ENCODE measurements at places on chromosomes 6 and 20.

DNA sequence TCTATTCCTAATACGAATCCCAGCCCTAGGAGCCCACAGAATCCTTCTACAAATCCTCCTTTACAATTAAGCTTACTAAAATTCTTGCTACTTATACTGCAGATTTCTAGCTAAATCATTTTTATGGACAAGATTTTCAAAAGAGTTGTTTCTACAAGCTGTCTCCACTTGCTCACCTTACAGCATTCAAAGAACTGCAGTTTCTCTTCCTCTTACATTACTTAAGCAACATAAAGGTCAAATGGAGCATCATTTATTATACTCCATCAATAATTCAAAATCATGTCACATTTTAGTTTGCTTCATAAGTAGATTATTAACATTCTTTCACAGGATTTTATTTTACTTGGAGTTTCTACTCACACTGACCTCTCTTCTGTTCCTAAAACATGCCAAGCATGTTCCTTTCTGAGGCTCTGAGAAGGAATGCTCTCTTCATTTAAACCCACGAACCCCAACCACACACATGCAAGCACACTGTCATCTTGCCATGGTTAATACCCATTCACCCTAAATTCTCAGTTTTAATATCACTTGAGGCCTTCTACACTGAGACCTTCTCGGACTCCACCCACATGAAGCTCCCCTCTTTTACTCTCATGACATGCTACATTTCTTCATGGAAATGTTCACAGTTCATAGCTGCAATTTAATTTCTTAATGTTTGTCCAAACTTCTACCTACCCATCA is 388.2 kb downstream of the TBC1D32 start:
- DNase-seq: no peak

DNA sequence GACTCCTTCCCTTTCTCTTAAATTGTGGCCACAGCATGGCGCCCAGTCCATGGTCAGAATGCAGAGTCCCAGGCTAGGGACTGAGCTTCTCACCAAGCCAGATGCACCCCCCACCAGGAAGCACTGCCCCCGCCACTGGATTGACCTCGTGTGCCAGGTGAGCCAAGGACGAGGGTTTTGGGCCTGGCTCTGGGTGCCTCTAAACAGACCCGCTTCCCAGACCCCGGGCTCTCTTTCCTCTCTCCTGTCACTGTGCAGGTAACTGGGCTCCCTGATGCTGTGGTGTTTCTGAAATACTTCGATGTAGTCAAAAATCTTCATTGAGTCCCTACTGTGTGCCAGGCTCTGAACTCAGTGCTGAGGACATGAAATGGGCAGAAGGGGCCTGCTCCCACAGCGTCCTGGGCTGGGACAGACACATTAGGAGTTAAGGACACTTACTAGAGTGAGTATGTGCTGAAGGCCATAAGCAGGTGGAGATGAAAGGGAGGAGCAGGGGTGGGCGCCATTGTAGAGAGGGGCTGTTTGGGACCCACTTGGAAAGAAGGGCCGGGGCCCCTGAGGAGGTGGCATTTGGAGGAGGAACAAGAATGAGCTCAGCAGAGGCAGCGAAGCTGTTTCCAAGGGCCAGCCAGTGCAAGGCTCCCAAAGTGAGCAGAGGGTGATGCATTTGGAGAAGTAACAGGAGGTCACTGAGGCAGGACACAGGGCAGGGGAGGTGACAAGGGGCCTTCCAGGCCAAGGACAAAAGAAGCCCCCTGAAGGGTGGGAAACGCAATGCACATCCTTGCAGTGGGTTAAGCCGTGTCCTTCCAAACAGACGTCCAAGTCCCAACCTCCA is 217.1 kb downstream of the ANKRD60 start:
- no peak for DNase-seq

DNA sequence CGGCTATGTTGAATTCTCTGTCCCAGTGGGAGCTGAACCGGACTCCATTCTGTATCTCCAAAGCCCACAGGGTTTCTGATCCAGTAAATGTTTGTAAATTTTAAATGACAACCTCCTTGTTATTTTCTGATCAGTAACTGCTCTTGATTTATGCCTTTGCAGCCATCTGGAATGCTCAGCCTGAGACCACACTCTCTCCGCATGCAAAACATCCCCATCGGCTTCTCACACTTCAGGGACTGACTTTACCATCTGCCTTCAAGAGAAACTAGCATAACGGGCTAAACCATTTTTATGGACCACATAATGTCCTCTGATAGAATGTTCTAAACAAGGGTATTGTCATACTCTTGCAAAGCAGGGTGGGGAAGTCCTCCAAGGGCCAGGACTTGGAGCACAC is 94.5 kb upstream of the FOXQ1 start:
- DNase-seq: no peak

GRCh38 chr20:44089987-44090674 is 96.9 kb downstream of the JPH2 start:
- DNase-seq: peak; percentile 22

DNA sequence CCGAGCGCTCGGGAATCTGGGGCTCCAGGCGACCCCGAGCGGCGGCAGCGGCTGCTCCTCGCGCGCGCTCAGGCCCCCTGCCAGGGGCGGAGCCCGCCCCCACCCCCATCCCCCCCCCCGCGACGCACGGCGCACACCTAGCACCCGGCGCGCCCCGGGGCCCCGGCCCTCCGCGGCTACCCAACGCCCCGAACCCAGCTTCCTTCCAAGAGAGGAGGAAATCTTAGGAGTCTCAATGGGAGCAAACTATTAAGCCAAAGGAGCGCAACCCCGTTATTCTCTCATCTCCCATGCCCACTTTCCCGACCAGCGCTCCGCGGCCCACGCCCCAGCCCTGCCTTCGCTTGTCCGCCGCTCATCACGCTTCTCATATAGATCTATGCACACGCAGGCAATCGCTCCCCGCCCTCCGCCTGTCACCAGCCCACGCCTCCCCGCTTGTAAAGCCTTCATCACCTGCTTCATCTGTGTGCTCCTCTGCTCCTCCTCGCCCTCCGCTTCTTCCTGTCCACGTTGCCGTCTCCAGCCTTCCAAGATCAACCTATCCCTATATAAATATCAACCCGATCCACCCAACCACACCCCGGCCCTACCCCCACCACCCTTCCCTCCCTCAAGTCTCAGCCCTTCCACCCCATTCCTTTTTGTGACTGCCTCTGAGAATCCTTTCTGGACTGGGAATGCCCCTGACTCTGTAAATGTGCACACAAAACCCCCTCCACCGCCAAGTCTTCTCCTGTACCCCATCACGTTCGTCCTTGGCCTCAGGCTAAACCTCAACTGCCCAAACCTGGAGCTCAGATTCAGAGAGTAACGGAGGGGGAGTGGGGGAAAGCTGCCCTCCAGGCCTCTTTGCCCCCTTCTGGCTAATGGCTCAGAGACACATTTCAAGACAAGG is at the start of gene DLK2:
Gene DLK2 (minus strand): TSS at position 18 of the 898 bp plus-strand sequence. CDS start 723 bp downstream, outside the sequence.
- no peak for DNase-seq

DNA sequence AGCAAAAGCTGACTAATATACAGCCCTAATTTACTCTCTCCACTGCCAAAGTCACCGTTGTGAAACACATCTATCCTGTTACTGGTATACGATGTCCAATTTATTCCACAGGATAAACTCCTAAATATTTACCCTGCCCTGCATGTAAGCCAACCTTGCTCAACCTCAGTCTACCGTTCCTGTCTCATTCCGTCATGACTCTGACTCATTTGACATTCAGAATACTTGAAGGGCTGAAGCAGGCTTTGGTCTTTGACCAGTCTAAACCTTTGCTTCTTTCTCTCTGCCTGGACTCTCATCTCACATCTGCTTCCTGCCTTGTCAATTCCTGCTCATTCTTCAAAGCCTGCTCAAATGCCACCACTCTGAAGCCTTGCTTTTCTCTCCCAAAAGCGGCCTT is 157.5 kb downstream of the SCP2D1 start:
- DNase-seq: no peak

DNA sequence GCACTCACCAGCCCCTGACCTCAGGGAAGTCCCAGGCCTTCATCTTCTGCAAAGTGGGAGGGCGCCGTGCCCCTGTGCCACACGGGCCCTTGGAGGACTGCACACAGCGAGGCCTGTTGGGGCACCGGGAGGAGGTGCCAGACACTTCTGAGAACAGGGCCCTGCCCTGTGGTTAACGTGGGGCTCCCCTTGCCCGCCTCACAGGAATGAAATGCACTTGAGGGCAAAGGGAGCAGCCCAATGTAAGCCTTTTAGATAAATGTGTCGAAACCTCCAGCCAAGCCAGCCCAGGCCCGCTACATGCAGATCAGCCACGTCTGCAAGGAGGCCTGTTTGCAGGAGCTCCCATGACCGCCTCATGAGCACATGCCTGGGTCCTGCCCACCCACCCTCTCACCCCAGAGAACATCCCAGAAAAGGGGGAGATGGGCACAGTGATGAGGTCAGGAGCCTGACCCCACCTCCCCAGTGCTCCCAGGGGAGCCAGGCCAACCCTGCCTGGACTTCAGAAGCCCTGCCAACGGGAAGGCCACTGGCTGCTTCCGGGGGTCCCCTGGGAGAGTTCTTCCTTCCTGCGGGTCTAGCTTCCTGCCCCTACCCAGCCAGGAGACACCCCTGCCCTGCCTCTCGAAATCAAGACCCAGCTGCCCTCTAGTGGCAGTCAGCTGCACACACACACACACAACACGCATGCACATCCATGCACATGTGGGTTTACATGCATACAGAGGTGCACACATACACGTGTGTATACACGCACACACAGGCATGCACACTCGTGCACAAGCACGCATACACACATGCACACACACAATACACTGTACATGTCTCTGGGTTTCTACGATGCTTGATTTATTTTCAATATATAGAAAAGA is 178.7 kb downstream of the TAF4 start:
- no peak for DNase-seq

DNA sequence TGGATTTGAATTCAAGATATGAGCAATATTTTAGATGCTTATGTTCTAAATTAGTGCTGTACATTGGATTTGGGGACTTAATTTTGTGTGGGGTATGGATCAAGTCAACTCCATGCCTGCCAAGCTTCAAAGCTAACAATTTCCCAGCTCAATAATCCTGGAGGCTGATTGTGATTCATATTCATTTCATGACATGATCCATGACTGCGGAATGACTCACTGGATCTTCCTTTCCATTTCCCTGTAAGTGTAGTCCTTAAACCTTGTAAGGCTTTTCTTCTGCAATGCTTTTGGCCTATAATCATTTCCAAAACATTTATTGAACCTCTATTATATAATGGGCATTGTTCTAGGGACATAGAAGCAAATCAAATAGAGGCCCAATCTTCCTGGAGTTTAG is 44.7 kb upstream of the CCN2 start:
- peak; percentile 66 for DNase-seq

DNA sequence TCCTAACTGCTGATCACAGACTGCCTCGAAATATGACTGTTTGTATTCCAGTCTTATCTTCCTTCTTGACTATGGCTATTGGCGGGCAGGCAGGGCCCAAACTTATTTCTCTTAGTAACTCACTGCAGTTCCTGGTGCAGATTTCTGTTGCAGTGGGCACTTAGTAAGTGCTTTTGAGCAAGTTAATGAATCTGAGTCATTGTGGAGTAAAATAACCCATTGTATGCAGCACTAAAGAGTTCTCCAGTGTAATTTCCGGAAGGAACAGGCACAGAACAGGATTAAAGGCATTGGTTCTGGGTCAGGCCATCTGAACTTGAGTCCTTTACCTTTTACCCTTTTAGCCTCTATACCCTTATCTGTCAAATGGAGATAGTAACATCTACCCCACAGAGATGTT is 23.6 kb downstream of the SLC35F1 start:
- no peak for DNase-seq

DNA sequence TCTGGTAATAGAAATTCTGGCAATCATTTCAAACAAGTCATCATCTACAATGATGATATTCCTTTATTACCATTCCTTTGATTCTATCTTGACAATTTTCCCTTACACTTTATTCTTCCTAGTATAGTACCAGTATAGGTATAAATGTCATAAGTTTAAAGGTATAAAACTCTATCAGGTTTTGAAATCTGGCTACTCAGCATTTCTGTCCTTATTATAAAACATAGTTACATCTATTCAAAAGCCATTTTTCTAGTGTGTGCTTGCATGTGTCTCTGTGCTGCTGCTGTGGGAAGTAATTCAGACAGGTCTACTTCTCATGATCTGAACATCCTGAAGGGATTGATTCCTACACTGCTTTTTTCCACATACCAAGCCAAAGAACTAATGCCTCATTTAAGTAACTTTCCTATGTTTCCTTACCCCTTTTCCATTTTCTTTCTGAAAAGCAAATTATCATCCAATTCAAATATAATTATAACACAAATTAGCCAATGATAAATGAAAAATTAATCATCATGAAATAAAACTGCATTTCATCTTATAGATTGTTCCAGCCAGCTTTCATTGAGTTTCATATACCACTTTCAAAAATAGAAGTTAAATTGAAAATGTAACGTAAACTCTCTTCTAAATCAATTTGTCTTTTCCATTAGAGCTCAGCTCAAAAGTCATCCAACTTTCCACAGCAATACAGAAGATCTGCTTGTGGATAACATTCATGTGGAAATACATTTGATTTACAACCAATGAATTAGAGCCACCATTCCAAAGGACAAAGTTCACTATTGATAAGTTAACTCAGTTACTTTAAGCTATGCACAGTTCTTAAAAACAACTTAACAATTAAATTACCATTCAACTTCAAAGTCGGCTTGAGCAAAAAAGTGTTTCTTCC is 35.9 kb downstream of the COL12A1 start:
- no peak for DNase-seq

GRCh38 chr6:109454496-109455436 is 806 bp downstream of the MICAL1 start:
- DNase-seq: no peak

DNA sequence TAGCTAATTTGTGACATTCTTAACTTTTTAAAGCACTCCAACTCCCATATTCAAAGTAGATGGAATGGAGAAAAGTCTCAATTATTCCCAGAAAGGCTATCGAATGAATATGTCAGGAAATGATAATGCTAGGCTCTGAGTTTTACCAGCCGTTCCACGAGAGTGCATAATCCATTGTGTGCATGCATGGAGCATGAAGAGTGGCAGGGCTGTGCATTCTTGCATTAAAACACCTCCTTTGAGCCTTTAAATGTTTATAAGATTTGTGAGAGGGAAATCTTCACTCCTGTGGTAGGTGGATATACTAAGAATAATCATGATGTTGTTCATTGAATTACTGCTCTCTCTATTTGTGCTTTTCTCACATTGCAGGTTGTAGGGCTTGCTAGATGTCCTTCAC is 178.3 kb downstream of the CARMIL1 start:
- no peak for DNase-seq

GRCh38 chr6:31125586-31126363 is 5.5 kb upstream of the CDSN start:
- peak; percentile 88 for DNase-seq

DNA sequence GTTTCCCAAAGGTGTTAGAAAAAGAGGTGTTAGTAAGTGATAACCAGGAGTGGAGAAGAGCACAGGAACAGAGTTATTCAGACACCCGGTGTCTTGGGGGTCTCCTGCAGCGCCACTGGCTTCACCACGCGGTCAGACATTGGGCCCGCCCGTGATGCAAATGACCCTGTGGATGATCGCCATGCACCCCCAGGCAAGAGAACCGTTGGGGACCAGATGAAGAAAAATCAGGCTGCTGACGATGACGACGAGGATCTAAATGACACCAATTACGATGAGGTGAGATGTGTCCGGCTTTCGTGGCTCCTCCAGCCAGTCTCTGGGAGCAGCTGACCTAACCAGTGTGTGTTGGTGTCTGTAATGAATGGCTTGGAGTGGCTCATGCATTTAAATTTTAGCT is 2.0 kb downstream of the PRPF6 start:
- DNase-seq: no peak

All from GM04503 (cell line).